ENCODE measurements at places on chromosomes 2 and 18.
A peak's percentile ranks its signal among the peaks of the same experiment; 100 is the strongest.

DNA sequence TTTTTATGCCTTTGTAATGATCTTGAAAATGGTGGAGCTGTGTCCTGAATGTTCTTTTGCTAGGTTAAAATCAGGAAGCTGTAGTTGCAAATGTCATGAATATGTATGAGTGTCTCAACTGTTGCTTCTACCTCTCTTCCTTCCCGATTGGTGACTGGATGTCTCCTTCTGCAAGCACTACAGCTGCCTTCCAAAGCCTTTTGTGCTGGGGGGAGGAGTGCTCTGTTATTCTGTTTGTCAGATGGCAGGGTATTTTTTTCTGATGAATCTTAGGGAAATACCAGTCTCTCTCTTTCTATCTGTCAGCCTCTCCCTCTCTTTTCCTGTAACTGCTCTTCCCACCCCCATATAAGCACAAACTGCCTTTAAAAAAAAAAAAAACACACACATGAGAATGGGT lies 1396.3 kb upstream of the CELF4 start:
- no peak for DNase-seq

DNA sequence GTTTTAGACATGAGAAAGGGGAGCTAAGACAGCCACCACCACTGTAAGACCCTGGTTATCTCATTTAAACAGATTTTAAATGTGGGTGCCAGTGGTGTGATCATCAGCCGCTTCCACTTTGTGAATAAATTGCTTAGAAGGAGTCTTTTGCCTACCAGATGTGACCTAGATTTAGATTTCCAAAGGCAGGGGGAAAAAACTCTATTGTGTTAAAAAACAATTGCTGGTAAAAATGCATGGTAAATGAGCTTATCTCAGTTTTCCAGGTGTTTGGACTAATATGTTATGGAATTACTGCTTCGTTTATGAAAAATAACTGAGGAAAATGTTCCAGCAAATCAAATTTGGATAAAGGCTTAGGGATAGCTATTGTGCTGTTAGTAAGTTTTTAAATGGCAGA lies 466.3 kb upstream of the RAB12 start:
- DNase-seq: no peak

DNA sequence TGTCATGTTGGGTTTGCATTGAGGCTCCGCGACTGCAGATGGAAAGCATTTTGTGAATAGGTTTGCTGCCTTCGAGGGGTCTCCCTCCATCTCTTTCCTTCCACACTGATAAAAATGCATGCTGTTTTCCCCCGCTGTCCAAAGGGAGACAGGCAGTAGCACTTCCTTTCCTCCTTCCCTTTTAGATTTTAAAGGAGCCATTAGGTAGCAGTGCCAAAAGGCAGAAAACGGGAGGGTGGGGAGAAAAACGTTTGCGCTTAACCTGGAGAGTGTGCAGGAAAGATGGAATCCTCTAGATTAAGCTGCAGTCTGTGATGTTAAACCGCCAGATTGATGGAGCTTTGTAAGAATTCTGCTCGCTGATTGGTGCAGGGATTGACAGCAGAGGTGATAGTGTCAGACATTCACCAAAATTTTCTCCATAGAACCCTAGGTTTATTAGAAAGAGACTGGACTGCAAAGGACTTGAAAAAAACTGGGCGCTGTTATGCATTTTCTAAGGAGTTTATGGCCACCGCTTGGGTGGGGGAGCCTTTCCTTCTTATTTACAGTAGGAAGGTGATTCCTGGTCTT lies 688 bp downstream of the MAPRE2 start:
- DNase-seq: no peak

- DNase-seq: no peak
Observed at GRCh38 chr18:22032392-22032961, 136.9 kb upstream of the GATA6 start.

GRCh38 chr2:118732432-118732831 lies 115.0 kb downstream of the EN1 start:
- DNase-seq: no peak

- no peak for DNase-seq
Observed at GRCh38 chr2:36538335-36538734, 59.6 kb downstream of the FEZ2 start.

- no peak for DNase-seq
Observed at GRCh38 chr2:157173740-157174184, 83.7 kb upstream of the GALNT5 start.

- no peak for DNase-seq
Observed at GRCh38 chr2:15369129-15369528, 192.0 kb downstream of the NBAS start.

DNA sequence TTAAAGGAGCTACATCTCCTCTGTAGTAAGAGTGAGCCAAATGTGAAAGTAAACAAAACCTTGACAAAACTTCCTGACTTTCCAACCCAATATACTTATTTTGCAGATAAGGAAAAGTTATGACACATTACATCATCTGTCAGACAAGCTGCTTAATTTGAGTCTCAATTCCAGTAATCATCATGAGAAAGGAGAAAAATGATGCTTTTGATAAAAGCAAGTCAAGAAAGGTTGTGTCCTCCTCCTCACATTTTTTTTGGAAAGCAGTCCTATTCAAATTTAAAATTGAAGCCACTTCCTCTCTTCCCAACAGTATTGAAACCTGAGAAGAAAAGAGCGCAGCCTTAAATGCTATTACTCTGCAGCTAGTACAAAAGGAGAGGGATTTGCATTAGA lies 519.6 kb downstream of the LRP1B start:
- no peak for DNase-seq

DNA sequence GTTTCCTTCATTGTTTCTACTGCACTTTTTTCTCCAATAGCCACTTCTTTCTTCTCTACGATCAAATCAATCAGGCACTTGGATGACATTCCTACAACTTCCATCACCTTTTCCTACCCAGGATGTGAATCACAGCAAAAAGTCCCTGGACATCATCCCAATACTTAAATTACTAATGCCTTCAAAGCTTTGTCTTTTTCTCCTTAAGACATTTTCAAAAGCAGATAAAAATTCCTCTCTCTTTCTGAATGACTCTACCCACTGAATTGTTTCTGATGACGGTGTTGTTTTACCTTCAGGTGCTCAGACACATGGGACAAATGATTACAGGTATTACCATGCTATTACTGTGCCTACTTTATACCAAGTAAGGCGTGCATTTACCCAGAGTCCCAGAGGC lies 500.9 kb downstream of the FBXO15 start:
- DNase-seq: no peak

- DNase-seq: no peak
Observed at GRCh38 chr2:181655519-181655918, 1.4 kb downstream of the CERKL start.

DNA sequence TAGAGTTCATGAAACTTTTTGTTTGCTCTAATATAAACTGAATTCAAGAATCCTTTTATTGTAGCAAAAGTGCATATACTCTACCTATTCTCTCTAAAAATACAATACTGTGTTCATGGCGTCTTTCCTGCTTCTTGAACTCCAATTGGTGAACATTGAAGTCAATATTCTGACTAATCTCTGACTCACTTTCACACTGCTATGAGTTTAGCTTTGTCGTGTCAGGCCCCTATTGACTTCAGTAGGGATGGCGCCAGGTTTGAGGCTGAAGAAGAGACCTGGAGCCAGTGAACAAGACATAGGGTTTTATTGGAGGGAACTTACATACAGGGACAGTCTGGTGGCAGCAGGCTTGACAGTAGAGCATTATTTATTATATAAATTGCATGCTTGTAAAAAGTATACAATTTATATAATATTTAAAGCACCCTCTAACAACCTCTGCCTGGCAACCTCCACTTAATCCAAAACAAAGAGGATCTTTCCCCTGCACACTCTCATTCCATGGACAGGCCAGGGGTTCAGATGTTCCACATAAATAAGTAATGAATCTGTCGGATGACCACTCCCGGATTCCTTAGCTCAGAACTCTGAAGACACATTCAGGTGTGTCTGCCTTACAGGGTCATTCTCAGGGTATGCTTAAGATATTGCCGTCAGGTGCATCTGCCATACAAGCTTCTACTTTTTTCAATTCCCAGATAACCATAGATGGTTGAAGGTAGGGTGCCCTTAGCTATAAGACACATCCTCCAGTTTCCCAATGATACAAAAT lies 141.0 kb downstream of the CERS6 start:
- DNase-seq: no peak

DNA sequence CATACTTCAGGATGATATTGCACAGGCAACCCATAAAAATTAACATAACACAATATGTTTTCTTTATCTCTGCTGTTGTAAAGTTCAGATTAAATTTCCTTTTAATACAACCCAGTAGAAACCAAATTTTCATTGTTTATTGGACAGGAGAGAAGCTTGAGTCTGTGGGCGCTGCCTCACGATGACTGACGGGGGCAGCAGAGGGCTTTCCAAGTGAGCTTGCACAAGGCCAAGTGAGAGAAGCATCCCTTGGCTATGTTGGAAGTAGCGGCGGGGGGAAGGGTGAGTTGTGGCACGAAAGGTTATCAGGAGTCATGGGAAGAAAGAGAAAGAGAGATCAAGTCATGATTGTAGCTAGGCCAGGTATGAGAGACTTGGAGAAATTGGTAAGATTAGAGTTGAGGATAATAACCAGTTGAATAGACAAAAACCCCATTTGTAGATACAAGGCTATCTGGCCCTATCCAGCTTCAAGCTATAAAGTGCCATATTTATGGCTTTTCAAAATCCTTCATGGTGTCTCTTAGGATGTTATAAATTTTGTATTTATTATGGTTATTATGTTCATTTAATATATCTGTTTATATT lies 413.7 kb upstream of the FAM98A start:
- DNase-seq: peak; percentile 24

GRCh38 chr2:226030788-226031646 lies 631.5 kb downstream of the NYAP2 start:
- no peak for DNase-seq

GRCh38 chr2:110946902-110947301 lies 173.8 kb upstream of the BCL2L11 start:
- no peak for DNase-seq

GRCh38 chr2:102717308-102718018 lies 44.4 kb upstream of the TMEM182 start:
- DNase-seq: no peak

DNA sequence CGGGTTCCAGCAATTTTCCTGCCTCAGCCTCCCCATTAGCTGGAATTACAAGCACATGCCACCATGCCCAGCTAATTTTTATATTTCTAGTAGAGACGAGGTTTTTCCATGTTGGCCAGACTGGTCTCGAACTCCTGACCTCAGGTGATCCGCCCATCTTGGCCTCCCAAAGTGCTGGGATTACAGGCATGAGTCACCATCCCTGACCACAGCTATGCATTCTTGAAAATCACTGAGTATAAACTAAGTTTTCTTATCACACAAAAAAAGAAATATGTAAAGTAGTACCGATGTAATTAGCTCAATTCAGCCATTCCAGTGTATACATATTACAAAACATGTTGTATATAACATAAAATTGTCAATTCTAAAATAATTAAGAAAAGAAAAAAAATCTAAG lies 232.7 kb downstream of the MBD2 start:
- DNase-seq: no peak

DNA sequence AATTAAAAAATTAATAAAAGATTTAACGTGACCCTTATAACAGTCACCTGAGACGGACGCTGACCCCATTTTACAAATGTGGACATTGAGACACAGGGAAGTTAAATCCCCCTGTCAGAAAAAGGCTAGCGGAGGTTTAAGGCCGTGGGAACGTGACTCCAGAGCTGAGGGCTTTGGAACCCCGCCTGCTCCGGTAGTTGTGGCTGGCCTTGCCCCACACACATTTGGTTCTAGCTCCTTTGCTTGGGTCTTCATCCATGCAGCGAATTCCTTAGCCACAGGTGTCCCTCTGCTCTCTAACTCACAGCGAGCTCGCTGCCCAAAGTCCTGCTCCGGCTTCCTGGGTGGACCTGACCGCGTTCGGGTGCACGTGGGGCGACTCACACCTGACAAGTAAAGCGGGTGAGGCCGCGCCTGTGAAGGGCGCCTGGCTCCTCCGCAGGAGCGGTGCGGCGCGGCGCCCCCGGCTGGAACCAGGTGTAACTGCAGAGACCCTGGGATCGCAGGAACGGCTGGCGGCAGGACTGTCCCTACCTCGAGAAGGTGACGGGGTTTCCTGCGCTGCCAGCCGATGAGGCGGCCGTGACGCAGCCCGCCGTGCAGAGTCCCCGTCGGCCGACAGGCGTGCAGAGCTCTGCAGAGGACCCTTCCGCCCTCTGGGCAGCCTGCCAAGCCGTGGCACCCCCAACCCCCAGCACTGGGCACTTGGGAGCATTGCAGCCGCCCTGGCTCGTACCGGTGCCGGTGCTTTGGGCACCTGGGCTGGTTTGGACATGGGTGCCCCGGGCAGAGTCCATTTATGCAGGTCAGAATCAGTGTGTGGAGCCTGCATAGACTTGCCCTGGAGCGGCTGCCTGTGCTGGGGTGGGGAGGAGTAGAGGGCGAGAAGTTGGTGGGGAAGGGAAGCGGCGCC lies 2.4 kb upstream of the PROC start:
- peak; percentile 65 for DNase-seq

DNA sequence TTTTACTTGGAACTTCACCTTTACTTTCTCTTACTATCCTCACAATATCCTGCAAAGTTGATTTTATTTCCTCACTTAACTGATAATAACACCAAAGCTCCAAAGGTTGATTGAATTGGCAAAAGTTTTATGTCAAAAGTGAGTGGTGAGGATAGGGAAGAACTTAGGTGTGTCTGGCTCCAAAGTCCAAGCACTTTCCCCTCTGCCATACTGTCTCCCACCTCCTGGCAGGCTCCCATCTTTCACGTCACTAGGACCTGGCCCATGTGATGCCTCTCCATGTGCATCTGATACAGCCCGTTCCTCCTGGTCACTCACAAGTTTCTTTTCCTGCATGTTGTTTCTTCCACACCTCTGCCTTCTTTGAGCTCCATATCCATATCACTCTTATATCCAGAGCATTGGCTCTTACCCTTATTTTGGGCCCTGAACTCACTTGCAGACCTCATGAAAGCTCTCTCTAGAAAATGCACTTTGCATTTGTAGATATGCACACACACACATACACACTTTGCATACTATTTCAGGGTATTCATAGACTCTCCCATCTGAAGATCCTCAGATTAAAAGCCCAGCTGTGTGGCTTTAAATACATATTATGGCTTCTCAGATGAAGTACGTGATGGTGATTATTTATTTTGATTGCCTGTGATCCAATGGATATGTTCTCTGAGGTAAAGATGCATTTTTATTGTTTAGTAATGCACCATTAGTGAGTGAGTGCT lies 12.3 kb downstream of the MEP1B start:
- DNase-seq: no peak

- DNase-seq: peak; percentile 61
Observed at GRCh38 chr2:11155381-11156035, at the start of gene SLC66A3. Gene SLC66A3, plus strand, starts transcription at chr2:11155467. Its CDS starts 80 bp downstream, at chr2:11155547.

DNA sequence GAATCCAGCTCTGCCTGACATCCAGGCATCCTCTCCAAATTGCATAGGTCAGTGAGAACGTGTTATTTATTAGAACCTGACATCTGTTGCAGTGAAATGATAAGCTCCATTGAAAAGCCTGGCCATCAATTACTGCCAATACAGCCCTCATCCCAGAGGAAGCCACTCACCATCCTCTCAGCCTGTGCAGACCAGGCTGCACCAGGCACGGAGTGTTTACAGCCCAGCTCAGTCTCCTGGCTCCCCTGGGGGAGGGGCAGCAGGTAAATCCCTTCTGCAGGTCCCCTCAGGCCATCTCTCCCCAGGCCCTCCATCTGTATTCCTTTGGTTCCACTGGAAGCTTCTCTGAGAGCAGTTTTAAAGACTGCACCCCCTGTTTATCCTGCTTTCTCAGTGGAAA lies 82.6 kb upstream of the FOSL2 start:
- no peak for DNase-seq

GRCh38 chr2:27799646-27800010 lies 28.1 kb downstream of the MRPL33 start:
- no peak for DNase-seq
